M059J (cell line): ENCODE measurements at places on chromosomes 5 and 9.

DNA sequence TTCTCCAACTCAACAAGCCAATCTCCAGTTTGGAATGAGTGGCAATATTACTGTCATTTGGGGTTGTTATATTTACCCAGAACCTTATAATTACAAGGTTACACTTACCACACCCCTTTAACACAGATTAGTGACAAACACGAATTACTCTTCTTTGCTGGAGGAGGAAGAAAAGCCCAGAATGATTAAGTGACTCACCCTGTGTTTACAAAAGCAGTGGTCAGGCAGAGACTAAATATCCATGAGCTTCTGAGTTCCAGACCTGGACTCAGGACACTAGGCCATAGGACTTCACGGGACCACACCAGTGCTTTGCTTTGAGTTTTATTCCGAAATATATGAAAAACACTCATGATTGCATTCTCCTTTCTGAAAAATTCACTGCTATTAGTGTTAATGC is 370.8 kb downstream of the TLE1 start:
- peak; percentile 91 for DNase-seq

DNA sequence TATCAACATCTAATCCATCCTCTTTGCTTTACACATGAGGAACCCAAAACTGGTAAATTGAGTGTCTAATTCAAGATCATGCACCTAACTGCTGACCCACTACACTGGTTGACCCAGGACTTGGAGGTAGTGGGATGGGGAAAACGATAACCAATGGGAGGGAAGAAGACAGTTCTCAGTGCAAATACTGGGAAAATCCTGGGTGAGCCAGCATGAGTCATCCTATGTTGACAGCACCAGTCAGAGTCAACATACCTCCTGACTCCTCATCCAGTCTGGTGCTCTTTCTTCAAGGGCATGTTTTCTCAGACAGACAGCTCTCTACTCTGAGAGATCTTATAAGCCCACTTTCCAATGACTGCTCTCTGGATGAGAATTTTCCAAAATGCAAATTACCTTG is 232.8 kb upstream of the PTGER4 start:
- DNase-seq: peak; percentile 90

GRCh38 chr9:27212191-27212590 is 84.8 kb downstream of the EQTN start:
- DNase-seq: peak; percentile 29

GRCh38 chr5:150436141-150436680 is 13.3 kb downstream of the RPS14 start:
- peak; percentile 77 for DNase-seq

- DNase-seq: peak; percentile 92
Measured at GRCh38 chr9:6852243-6852963, 94.6 kb downstream of the KDM4C start.

DNA sequence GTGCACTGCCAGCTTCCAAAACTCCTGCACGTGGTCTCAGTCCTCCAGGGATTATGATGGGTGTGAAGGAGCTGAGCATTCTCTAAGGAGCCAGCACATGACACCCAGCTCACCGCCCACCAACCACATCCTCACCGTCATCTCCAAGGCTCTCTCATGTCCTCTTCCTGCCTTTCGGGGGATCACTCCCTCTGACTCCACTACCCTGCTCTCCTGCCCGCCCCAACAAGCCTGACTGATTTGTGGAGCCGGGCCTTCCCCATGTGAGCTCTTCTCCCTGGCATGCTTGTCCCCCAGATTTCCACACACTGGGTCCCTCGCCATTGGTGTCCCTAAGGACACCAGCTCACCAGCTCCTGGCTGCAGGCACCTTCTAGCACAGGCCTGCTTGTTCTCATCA is 1.9 kb downstream of the ABO start:
- no peak for DNase-seq

DNA sequence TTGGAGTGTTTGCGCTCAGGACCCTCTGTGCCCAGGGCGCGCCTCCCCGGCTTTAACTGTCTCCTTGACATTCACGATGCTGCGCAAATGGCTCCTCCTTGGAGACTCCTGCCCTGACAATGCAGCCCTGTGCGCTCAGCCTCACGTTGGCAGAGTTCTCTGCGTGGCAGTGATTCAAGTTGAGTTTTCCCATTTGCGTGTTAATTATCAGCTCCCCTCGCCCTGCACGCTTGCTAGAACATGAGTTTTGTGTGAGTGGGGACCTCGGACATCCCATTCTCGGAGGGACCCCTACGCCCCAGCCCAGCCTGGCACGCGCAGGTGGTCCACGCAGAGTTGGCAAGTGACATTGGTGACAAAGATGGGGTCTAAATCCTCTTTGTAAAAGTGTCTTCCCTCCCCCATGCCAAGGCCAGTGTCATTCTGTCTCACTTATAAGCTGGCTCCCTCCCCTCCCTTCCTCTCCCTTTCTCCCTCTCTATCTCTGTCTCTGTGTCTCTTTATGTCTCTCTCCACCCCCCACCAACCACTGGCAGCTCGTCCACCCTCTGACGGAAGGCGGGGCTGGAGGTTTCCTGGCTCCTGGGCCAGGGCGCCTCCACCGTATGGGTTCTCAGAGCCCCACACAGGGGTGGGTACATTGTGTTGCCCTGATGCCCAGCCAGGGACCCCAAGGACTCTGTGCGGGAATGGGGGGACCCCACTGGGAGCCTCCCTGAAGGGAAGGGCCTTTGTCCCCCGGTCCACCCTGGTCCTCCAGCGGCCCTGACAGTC is 169.3 kb downstream of the OLFM1 start:
- DNase-seq: no peak

GRCh38 chr5:172488221-172488620 is 33.9 kb upstream of the SH3PXD2B start:
- DNase-seq: no peak

GRCh38 chr5:171709930-171710329 is 75.7 kb upstream of the SMIM23 start:
- DNase-seq: no peak

- no peak for DNase-seq
Measured at GRCh38 chr9:134652291-134653225, 11.0 kb downstream of the COL5A1 start.

- no peak for DNase-seq
Measured at GRCh38 chr9:110810262-110810976, 141.8 kb downstream of the MUSK start.

- DNase-seq: peak; percentile 24
Measured at GRCh38 chr5:6780802-6781391, 67.7 kb downstream of the TENT4A start.

- DNase-seq: no peak
Measured at GRCh38 chr5:37975531-37975930, 135.7 kb upstream of the GDNF start.

DNA sequence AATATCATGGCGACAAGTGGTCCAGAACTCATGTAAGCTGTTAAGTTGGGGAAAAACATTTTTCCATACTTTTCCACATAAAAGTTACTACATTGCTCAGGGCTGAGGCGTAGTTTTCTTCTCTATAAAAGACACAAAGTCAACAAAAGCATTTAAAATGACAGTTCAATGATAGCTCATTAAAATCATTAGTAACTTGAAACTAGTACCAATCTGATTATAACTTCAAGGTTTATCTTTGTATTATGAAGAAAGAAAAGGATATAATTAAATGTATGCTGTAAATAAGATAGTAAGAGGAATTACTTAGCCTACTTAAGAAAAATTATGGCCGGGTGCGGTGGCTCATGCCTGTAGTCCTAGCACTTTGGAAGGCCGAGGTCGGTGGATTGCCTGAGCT is 9.9 kb downstream of the NME5 start:
- no peak for DNase-seq

GRCh38 chr5:133853646-133854365 is 114.6 kb downstream of the C5orf15 start:
- no peak for DNase-seq

- peak; percentile 72 for DNase-seq
Measured at GRCh38 chr5:140145818-140146522, 20.2 kb downstream of the IGIP start.
